ENCODE measurements at places on chromosomes 3 and 15.

DNA sequence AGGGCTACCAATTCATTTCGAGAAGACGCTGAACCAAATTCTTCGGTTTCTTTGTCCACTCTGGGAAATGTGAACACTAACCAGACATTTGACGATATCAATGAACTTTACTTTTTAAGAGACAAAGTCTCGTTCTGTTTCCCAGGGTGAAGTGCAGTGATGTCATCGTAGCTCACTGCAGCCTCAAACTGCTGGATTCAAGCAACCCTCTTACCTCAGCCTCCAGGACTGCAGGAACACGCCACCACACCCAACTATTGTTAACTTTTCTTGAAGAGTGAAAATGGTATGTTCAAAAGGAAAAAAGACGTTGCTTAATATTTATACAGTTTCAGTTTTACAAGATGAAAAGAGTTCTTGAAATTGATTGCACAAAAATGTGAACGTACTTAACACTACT, 30.6 kb downstream of the MB21D2 start:
- ATAC-seq = peak; percentile 69

DNA sequence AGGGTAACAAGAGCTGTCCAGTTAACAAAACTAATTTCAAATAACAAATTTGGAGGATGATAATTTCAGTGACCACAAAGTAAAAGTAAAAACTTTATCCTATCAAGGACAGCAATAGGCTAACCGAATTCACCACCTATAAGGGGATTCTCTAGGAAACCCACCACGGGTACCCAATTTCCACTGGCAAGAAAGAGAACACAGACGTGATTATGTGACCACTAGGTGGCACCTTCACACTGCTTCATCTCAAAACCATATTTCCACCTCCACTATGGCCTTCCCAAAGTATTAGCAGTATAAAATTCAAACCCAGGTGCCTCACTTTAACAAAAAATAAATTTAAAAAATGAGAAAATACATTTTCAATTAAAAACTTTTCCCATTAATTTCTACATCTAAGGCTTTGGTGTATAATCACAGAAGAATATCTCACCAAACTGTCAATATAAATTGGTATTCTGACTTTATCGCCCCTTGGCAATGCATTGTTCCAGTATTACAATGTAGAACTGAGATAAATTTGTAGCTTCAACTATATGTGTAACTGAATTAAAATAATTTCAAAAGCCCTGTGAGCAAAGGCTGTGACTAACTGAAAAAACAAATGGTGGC, 96.5 kb downstream of the FSIP1 start:
- ATAC-seq = peak; percentile 42

GRCh38 chr15:71662306-71662705, 148.0 kb upstream of the NR2E3 start:
- ATAC-seq = no peak

DNA sequence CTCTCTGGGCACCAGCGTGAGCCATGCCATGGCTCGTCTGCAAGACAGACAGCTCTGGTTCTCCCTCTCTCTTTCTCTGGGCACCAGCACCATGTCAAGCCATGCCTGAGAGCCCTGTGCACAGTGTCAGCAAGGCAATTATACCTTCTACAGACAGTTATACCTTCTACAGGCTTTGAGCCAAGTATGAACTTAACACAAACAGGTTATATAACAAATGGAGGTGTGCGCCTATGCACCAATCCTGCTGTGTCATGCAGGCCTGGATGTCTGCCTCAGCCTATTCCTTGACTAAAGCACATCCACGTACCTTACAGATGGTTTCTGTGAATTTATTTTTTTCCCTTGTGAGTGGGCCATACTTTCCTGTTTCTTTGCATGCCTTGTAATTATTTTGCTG, 5.9 kb upstream of the FBXL2 start:
- ATAC-seq = no peak

DNA sequence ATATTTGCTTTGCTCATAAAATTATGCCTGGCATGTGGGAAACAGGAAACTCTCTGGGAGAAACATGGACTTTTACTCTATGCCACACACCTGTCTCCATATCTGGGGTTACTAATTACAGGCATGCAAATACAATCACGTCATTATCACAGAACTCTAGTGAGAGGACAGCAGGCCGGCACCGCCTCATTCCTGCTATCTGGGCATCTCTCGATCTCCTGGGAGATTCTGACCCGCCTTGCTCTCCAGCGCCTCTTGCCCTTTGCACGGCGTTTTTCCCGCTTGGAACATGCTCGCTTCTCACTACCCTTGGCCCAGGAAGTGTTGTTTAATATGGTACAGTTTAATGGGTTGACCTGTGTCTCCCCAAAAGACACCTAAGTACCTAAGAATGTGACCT, 45.4 kb upstream of the PARL start:
- no peak for ATAC-seq

- no peak for ATAC-seq
These were observed 108.4 kb downstream of the OXNAD1 start for GRCh38 chr3:16373341-16373946.

DNA sequence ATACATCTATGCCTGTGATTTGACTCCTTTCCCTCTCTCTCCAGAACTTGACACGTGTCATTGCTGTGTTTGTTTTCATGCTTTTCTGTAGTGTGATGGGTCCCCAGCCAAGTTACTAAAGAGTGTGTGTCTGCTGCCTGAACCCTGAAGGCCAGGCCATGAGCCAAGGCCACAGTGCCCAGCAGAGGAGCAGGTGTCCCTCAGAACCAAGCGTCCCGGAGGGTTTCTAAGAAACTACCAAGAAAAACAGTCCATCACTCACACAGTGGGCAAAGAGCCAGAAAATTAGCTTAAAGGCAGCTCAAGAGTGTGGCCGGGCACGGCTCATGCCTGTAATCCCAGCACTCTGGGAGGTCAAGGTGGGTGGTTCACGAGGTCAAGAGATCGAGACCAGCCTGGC, 35.2 kb downstream of the FBXO45 start:
- no peak for ATAC-seq

DNA sequence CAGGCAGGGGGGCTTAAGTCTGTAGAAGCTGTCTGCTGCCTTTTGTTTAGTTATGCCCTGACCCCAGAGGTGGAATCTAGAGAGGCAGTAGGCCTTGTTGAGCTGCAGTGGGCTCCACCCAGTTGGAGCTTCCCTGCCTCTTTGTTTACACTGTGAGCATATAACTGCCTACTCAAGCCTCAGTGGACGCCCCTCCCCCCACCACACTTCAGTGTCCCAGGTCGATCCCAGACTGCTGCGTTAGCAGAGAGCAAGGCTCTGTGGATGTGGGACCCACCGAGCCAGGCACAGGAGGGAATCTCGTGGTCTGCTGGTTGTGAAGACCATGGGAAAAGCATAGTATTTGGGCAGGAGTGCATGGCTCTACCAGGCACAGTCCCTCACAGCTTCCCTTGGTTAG, 446.8 kb upstream of the RARB start:
- ATAC-seq = no peak

DNA sequence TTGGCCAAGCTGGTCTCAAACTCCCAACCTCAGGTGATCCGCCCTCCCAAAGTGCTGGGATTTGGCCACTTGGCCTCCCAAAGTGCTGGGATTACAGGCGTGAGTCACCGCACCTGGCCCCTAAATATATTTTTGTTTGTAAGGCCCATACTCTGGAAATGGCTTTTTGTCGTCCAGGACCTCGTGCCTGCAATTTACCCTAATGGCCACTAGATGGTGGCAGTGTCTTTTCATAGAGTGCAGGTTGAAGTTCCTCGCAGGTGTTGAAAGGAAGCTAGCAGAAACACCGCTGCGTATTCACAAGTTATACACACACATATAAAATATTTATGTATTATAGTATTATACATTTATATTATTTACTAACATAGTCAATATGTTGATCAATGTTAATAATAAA, 97.2 kb downstream of the LRTM1 start:
- no peak for ATAC-seq

- ATAC-seq = no peak
These were observed 165.5 kb upstream of the TGFBR2 start for GRCh38 chr3:30440880-30441279.

DNA sequence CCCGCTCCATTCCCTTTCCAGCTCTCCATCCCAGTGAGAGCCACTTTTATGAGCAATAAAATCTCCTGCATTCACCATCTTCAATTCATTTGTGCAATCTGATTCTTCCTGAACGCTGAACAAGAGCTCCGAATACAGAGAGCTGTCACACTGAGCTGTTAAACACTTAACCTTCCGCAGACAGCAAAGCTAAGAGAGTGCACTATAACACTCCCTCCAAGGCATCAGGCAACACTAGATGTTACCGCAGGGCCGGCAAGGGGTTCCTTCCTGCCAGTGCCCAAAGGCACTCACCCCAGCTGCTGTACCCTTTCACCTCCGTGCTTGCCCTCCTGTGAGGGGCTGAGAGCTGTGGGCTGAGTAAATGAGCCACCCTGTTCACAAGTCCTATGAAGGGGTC, 85.6 kb downstream of the BCHE start:
- ATAC-seq = no peak

GRCh38 chr3:141422961-141423582, 54.8 kb downstream of the ZBTB38 start:
- ATAC-seq = no peak

DNA sequence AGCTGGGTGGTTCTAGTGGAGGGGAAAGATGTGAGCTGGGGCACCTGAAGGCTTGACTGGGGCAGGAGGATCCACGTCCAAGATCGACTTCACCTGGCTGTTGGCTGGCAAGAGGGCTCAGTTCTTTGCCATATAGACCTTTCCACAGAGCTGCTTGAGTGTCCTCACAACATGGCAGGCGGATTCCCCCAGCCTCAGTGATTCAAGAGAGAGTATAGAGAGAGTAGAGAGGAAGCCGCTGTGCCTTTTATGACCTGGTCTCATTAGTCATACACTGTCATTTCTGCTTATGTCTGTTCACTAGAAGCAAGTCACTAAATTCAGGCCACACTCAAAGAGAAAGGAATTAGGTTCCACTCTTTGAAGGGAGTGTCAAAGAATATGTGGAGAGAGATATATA, 101.6 kb downstream of the APBA2 start:
- ATAC-seq = peak; percentile 66

DNA sequence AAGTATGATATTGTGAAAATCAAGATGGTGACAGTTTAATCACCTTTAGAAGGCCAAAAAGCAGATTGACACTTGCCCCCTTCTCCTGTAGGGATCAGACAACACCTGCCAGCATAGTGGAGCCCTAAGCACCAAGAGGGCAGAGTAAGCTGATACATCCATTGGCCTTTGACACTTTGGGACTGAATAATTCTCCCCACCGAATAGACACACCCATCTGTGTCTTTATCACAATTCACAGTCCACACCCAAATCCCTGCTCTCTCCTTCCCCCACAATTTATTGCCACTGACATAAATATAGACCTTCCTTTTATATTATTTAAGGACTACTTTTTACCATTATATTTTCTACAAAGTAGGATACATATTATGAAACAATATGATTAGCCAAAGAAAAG, 3.1 kb upstream of the WDR49 start:
- no peak for ATAC-seq

- ATAC-seq = no peak
These were observed 113.6 kb upstream of the CACNA2D3 start for GRCh38 chr3:54008744-54009143.

GRCh38 chr15:97977734-97978133, 17.2 kb downstream of the ARRDC4 start:
- no peak for ATAC-seq

DNA sequence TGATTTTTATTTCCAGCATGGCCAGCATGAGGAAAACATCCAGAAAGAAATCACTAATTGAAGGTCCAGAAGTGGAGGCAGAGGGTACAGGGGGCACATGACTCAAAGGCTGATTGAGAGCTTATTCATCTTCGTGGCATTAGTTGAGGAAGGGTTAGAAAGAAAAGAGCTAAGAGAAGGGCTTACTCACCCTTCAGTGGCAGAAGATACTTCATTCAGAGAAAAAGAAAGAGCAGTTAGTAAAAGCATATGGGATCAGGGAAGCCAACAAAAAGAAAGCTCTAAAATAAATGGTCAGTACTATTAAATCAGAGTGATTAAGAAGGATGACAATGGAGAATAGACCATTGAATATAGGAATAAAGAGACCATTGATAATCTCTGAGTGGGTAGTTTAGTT, 25.2 kb downstream of the GAP43 start:
- peak; percentile 72 for ATAC-seq
